ENCODE measurements at places on chromosomes 2 and 18.

DNA sequence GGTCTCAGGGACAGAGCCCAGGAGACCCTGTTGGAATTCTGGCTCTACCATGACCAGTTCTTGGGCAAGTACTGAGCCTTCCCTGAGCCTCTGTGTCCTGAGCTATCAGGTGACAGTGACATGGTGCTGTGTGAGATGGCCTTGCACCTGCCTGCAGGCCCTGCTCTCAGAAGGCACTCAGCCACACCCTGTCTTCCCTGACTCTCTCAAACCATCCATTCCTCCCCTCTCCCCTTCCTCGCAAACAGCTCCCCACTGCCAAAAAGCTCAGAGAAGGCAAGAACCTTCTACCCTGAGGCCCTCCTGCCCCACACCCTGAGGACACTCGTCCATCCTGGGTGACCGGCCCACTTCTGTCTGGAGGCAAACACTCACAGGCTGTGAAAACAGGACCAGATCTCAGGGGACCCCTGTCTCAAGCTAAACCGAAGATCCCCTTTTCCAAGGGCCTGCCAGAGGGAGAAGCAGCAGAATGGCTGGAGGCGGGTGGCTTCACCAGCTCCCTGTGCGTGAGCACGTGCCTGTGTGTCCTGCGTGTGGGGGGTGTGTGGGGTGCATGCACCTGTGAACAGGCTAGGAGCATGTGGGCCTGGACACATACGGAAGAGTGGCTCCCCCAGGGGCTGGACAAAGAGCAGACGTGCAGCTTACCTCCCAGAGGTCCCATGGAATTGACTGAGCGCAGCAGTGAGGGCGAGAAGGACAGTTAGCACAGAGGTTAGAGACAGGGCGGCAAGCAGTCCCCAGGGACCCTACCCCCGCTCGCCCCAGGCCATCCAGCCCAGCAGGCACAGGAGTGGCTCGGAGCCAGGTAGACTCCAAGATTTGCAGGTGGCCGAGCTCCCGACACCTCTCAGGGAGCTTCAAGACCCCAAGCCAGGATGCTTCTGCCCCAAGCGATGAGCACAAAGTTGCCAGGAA lies 53.9 kb downstream of the BIN1 start:
- no peak for DNase-seq

DNA sequence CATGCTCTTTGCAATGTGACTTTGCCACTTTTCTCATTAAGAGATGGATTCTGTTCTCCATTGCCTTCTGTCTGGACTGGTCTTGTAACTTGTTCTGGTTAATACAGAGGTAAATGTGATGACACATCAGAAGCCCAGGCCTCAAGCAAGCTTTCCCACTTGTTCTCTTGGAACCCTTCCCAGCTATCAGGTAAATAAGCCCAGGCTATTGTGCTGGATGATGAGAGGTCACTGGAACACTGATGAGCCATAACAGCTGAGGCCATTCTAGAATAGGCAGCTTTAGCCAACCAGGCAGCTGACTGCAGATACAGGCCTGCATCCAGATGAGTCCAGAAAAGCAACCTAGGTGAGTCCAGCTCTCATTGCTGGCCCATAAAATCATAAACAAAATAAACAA lies 1007.0 kb upstream of the ACVR2A start:
- no peak for DNase-seq

GRCh38 chr2:191410646-191411436 lies 165.6 kb downstream of the MYO1B start:
- DNase-seq = no peak

DNA sequence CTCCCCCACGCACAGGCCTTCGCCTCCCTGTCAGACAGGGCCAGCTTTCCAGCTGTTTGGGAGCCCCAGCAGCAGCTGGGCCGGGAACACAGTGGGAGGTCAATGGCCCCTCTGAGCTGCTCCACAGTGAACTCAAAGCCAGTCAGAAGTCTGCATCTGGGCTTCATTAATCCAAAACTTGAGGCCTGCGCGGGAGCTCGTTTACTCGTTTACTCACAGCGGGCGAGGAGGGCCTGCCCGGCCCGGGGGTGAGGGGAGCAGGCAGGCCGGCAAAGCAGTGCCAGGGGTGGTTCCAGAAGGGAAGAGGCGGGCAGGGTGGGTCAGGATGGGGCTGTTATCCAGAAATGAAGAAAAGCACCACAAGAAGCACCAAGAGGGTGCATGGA lies 36.8 kb upstream of the SEMA4C start:
- no peak for DNase-seq

DNA sequence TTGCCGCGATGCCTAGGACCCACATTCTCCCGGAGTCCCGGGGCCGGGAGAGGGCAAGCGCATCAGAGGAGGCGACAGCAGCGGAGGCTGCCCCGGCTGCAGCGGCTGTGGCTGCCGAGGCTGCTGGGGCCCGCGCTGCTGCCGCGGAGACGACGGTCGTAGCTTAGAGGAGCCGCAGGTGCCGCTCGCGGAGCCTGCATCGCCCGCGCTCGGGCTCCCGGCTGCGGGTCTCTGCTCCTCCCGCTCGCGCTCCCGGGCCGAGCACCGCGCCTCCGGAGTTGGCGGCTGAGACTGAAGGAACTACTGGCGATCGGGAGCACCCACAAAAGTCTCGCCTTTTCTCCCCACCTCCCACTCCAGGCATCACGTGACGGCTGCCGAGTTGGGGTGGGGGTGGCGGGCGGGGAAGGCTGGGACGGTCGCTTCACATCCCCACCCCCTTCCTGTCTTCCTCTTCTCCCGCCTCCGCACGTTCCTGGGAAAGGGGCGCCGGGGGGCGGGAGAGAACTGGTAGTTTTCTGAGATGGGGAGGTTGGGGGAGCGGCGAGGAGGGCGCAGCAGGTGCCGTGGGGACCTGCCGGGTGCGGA lies at the start of gene LYPD1:
LYPD1 (minus strand) TSS at position 298 of the 588 bp plus-strand sequence; CDS start at position 25, 273 bp downstream.
- no peak for DNase-seq

Measured in GM12865 (cell line).